ENCODE measurements at places on chromosomes 4 and X.

DNA sequence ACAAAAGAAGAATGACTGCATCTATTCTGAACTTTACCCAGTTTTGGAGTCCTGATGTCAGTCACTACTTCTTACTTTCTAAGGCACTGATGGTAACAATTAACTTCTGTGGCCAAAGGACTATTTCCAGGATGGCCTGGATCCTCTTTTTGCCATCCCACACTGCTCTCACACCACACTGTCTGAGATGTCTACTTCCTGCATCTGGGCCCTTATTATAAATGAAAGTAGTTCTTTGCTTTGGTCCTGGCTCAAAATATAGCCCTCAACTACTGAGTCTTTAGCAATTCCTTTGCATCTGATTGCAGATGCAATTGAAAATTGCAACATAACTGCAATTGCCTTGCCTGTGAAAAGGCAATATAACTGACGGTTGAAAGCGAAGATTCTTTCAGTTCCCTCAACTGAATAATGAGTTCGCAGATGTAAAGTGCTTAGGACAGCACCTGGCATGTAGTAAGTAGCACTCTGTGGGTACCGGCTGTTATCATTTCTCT, 44.2 kb downstream of the COQ2 start:
- no peak for DNase-seq

DNA sequence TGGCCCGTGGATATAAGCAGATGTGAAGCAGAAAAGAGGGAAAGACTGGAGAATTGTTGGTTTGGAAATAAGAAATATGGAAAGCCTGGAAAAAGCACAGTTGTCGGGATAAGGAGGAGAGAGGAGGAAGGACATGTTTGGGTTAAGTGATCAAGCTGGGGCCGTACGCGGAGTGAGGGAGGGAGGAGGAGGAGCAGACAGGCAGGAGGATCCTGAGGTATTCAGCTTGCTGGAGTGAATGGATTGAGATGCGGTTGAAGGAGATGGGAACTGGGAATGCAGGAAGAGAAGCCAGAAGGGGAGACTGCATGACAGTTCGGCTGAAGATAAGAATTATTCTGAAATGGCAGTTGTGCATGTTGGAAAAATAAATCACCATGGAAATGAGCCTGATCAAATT, 21.2 kb downstream of the ZFP42 start:
- DNase-seq: peak; percentile 11

GRCh38 chr4:123088501-123088900, 166.1 kb upstream of the NUDT6 start:
- DNase-seq: no peak

DNA sequence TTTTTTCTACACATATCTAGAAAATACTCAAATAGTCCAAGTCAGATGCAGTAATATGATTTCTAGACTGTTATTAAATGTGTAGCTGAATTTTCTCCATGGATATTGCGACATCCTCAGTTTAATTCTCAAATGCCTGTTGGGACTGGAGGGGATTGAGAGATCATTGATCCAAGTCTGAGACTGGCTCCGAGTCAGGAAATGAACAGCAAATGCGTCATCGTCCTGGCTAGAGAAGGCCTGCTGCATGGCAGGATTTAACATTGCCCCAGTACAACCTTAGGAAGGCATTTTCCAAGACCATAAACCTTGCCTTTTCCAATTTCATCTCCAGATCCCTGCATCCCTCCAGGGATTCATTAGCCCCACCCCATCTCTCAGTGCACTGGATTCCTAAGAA, 56.6 kb upstream of the SLC6A14 start:
- DNase-seq: no peak

DNA sequence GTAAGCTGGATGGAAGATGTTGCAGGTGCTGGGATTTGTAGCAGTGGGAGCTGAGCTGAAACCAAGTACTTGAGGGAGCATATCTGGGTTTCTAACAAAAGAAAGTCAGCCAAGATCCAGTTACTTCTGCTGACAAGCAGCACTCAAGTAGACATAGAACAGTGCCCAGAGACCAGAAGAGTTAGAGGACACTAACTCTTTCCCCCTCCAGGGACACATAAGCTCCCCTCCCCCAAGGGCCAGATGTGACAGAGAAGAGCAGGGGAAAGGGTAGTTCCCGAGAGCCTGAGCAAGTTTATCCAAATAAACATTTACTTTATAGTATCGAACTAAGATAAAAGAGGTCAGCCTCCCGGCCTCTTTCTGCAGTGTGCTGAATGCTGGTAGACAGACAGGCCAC, 12.2 kb downstream of the TRPC3 start:
- no peak for DNase-seq

DNA sequence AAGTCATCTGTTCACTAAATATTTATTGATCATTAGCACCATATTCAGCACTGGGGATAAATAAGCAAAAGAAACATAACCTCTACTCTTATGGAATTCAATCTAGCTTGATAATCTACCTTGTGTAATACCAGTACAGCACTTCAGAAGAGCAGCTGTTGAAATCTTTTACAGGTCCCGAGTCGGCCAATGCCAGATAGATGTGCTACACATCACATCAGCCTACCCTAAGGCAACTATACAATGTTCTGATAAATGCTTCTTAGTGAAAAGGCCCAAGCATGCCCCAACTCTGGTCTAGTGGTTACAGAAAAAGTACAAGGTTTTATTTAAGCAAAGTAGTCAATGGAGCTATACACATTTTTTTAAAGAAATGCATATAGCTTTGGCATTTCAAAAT, 68.7 kb downstream of the MAPK10 start:
- no peak for DNase-seq

GRCh38 chr4:93633721-93634120, 194.8 kb upstream of the ATOH1 start:
- DNase-seq: no peak

DNA sequence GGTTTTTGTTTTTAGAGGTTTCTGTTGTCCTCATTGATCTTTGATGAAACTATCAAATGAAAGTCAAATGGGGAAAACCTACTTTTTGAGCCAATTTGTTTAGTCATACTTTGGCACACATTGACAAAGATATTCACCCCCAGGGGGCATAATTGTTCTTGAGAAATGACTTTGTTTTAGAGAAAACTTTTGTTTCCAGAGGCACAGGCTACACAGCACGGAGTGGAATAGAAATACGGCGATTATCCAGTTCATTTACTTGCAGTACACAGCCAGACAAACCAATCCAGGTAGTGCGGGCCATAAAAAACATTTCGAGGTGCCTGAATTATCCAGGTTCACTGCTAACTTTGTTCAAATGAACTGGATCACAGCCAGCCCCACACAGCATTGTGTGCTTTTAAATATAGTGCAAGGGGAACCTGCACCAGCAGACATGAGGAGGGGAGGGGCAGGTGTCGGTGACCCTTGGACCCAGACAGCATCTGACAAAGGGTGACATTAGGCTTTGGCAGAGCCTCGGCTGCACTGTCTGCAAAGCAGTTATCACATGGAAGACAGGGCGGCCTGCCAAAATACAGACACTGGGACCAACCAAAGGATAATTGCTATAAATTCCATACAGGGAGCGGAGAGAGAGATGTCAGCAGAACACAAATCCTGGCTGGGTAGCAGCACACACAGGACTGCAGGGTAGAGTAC, 179.6 kb upstream of the NOCT start:
- DNase-seq: peak; percentile 6

DNA sequence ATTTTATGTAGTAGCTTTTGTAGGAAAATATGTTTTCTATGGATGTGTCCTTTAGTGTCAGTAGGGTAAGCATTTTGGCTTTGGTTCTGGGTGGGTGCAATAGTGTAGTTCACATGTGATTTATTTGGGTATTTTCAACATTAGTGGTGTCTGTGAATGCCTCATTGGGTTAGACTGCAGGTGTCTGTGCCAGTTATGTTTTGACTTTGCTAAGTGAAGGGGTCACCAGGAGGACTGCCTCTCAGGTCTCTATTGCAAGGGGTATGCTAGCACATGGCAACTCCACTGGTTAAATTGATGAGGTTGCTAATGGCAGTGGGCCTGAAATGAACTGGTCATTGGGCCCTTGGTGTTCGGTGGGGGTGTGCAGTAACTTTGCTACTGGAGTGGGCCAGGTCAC, 467.1 kb downstream of the NAF1 start:
- DNase-seq: no peak

DNA sequence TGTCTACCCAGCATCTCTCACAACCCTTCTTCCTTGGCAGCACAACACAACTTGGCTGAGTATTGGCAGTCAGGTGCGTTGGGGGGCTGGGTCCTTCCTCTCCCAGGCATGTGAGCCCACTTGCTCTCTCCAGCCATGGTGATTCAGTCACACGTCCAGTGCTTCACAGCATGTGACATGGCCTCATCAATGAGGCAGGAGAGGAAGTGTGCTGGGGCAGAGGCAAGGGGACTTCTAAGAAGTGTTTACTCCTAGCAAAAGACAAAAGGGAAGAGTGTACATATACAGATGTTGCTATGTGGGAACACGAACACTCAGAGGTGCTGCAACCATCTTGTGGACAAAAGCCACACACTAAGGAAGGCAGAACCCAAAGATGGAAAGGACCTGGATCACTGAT, 380.8 kb downstream of the FBXW7 start:
- DNase-seq: no peak

GRCh38 chr4:111952688-111953087, 192.6 kb upstream of the FAM241A start:
- DNase-seq: peak; percentile 49

DNA sequence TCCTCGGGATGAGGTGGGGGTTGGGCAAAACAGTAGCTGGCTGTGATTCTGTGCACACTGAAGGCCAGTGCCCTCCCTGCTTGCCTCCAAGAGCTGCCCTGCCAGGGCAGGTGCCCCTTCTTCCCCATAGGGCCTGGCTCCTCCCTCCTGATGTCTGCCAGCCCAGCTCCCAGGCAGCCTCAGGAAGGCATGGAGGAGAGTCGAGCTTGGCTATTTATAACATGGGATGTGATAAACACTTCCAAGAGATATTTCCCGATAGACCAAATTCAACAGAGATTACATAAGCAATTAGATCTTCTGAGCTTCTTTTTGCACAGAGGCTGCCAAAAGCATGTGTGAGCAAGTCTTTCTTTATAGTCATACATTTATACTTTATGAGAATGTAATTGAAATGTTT, 45.3 kb upstream of the PJA1 start:
- no peak for DNase-seq

DNA sequence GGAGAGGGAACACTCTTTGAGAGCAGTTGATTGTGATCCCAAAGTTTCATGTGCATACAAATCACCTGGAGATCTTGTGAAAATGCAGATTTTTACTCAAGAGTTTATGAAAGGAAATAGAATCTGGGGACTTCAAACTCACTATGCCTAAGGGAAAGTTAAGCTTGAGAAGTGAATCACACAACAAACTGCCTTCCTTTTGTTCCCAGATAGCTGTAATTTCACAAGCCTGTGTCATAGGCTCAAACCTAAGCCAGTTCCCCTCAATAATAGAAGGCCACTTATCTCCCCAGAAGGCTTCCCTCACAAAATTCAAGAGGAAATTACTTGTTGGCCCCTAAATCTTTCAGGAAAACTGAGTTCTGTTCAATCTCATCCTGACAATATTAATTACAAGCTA, 132.8 kb upstream of the MAGEB16 start:
- DNase-seq: peak; percentile 52

- DNase-seq: no peak
These were observed 24.9 kb downstream of the TRIM61 start for GRCh38 chr4:164952551-164952950.

DNA sequence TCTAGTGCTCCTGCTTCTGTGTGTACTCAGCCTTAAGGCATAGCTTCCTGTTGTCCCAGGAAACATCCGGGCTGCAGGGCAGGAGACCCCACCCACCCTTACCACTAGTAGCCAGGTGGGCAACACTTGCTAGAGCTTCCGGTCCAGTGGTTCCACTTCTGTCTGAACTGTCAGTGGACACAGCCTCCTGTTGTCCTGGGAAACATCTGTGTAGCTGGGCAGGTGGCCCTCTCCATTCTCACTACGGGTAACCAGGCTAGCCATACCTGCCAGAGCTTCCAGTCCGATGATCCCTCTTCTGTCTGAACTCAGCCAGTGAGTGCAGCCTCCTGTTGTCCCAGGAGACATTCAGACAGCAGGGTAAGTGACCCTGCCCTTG, 372.2 kb downstream of the INPP4B start:
- DNase-seq: no peak

DNA sequence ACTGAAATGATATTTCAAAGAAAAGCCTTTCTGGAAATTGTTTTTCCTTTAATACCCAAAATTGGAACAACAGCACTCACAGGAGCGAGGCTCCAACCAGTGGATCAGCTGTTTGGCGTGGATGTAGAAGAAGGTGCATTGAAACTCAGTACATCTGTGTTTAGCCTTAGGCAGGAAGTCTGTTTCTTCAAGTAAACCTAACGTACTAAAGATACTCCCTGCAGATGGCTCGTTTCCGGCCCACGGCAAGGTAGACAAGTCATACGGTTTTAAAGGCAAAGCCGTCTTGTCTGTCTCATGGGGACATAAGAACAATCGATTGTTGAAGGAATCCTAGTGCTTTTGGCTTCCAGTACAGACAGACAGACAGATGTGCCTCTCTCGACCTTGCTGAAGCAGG, 50.0 kb upstream of the CLCN4 start:
- DNase-seq: no peak

Data from amniotic epithelial cell (primary cell).